Lung (tissue), 17 donors: ENCODE measurements at places on chromosomes 4 and X. TPM values are rescaled to one million over a fixed set of nuclear protein-coding genes. Genes with fewer than 3 reads are reported as not detected.

Gene MAGEA2
- total RNA-seq, result not detected

Gene PABPC5
- 5.3 TPM for total RNA-seq

Gene PPEF2
- total RNA-seq, result not detected

Gene FGF16
- total RNA-seq, result not detected

- no peaks in the 10 kb centered on the region for H3K36me3 ChIP-seq
- no peaks in the 10 kb centered on the region for H3K4me1 ChIP-seq
- DNase-seq, result peak; percentile 19
- H3K27me3 ChIP-seq, result peaks cover 2% of the 10 kb centered on the region
Observed at GRCh38 chrX:138929926-138930582, 218.5 kb upstream of the FGF13 start.

DNA sequence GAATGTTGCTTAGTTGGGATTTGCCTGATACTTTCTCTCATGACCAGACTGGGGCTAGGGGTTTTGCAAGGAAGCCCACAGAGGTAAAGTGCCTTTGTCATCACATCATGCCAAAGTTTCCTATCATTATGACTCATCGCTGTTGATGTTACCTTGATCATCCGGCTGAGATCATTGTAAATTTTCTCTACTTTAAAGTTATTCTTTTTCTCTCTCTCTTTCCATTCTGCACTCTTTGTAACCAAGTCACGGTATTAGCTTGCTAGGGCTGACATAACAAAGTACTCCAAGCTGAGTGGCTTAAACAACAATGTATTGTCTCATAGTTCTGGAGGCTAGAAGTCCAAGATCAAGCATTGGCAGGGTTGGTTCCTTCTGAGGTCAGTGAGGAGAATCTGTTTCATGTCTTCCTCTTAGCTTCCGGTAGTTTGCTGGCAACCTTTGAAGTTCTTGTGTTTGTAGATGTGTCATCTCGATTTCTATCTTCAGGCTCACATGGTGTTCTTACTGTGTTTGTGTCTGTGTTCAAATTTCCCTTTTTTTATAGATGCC lies 113.0 kb downstream of the DTHD1 start:
- no peaks in the 10 kb centered on the region for H3K4me1 ChIP-seq
- no peak for DNase-seq
- H3K36me3 ChIP-seq, result no peaks in the 10 kb centered on the region
- H3K27ac ChIP-seq, result no peak overlapping the region

- no peaks in the 10 kb centered on the region for H3K27me3 ChIP-seq
- no peaks in the 10 kb centered on the region for H3K4me1 ChIP-seq
- no peak for DNase-seq
Observed at GRCh38 chr4:93243262-93243661, 585.3 kb upstream of the ATOH1 start.

GRCh38 chr4:56843421-56843899 lies 22.0 kb upstream of the SPINK2 start:
- H3K4me1 ChIP-seq, result no peaks in the 10 kb centered on the region
- no peaks in the 10 kb centered on the region for H3K27me3 ChIP-seq
- DNase-seq, result peak; percentile 75
- H3K36me3 ChIP-seq, result no peaks in the 10 kb centered on the region

DNA sequence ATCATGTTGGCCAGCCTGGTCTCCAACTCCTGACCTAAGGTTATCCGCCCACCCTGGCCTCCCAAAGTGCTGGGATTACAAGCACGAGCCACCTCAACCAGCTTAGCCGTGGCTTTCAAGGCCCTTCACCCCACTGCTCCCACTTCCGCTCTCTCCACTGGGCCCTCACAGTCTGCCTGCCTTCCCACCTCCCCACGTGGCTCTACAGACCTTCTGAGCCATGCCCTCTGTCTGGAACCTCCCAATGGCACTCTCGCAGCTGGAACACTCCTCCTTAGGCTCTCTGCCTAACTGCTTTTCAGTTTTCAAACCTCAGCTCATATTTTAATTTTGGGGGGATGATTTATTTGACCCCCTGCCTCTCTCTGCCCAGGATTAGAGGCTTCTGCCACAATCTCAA lies 59.3 kb upstream of the SH3RF1 start:
- H3K4me3 ChIP-seq, result no peak overlapping the region
- H3K4me1 ChIP-seq, result no peaks in the 10 kb centered on the region
- no peak overlapping the region for H3K27ac ChIP-seq
- DNase-seq, result no peak
- H3K27me3 ChIP-seq, result no peaks in the 10 kb centered on the region

DNA sequence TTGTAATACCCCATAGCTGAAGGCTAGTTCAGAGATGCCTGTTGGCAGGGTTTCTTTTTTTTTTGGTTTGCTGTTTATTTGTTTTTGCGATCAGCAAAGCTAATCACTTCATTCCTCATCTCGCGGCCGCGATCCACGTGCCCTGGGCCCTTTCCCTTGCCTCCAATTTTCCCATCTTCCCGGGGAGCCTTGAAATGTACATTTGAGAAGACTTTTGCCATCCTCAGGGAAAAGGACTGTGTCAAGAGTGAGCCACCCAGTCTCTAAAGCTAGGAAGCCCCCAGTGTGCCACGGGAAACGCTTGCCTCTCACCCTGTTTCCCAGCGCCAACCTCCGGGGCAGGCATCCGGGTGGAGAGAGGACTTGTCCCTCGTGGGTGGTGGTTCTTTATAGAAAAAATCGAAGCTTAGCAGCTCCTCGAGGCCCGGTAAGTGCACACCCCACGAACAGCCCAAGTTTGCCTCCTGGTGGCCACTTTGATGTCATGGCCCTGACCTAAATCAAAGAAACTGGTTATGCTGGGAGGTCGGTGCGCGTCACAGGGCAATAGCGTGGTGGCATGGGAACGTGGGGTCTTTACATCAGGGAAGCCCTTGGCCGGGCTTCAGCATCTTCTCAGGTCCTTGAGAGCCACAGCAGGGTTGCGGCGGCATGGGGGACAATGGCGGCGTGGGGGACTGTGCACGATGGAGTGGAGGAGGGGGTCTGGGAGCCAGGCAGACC lies 42.0 kb downstream of the MAP7D3 start:
- no peaks in the 10 kb centered on the region for H3K27me3 ChIP-seq
- peaks cover 4% of the 10 kb centered on the region for H3K4me1 ChIP-seq
- peak; percentile 47 for DNase-seq
- no peak overlapping the region for H3K27ac ChIP-seq

- no peaks in the 10 kb centered on the region for H3K4me1 ChIP-seq
- H3K27ac ChIP-seq, result no peak overlapping the region
- DNase-seq, result no peak
- no peaks in the 10 kb centered on the region for H3K36me3 ChIP-seq
- no peak overlapping the region for H3K4me3 ChIP-seq
Observed at GRCh38 chrX:141164406-141164805, 12.5 kb downstream of the LDOC1 start.

DNA sequence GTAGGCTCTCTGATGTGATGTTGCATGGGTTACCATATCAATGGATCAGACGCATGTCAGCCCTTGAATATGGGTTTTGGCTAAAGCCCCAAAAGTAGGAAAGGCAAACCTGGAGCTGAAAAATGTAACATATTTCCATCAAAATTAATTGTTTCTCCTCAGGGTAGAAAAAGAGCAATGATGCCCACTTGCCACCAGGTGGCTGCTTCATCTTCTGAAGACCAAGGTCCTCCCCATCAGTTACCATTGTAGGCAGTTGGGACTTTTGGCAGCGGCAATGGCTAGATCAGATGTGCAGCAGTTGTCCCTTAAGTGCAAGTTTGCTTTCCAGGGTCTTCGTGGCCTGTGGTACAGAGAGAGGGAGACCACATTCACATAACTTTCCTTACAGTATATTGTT lies 118.2 kb downstream of the NAF1 start:
- DNase-seq, result no peak
- no peaks in the 10 kb centered on the region for H3K27me3 ChIP-seq
- H3K27ac ChIP-seq, result no peak overlapping the region
- H3K4me1 ChIP-seq, result no peaks in the 10 kb centered on the region
- H3K4me3 ChIP-seq, result no peak overlapping the region

DNA sequence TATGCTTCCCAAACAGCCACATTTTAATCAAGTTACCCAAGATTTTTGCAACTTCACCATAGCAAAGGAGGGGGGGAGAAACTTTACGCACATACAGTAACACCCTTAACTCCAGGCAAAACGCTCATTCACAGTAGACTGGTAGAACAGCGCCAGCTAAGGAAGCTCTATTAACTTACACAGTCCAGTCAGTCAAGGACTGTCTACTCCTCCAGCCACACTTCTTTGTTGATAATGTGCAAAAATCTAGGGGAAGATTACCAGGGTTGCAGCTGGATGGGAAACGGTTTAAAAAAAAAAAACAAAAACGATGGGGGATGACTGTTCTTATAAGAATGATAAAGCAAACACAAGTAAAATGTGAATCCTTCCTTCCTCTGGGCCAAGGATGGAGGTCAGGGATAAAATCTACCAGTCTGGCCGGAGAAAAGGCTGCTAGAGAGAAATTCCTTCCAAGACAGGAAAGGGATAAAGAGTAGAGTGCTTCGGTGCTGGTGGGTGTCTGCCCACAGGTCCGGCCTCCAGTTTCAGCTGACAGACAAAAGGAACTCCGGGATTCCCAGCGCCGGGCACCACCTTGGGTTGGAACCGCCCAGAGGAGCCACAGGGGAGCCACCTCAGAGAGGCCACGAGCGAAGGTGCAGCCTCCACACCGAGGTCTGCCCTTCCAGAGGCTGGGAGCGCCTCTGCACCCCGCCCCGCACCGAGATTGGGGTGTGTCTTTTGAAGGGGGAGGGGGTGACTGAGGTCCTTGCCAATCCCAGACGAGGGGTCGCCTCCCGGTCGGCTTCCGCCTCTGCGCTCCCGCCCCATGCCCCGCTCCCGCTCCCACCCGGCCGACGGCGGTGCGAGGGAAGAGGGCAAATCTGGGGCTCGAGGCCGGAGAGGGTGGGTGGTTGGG lies 811 bp downstream of the ANKRD50 start:
- peak; percentile 85 for DNase-seq
- no peaks in the 10 kb centered on the region for H3K27me3 ChIP-seq
- peak overlapping the region; percentile 97 for H3K27ac ChIP-seq
- H3K4me1 ChIP-seq, result peaks cover 4% of the 10 kb centered on the region

GRCh38 chr4:180449395-180449956 lies 1793.7 kb upstream of the TENM3 start:
- no peaks in the 10 kb centered on the region for H3K36me3 ChIP-seq
- H3K27ac ChIP-seq, result no peak overlapping the region
- H3K27me3 ChIP-seq, result no peaks in the 10 kb centered on the region
- no peak overlapping the region for H3K4me3 ChIP-seq
